ENCODE measurements at places on chromosomes 6 and 20.
A peak's percentile ranks its signal among the peaks of the same experiment; 100 is the strongest.

DNA sequence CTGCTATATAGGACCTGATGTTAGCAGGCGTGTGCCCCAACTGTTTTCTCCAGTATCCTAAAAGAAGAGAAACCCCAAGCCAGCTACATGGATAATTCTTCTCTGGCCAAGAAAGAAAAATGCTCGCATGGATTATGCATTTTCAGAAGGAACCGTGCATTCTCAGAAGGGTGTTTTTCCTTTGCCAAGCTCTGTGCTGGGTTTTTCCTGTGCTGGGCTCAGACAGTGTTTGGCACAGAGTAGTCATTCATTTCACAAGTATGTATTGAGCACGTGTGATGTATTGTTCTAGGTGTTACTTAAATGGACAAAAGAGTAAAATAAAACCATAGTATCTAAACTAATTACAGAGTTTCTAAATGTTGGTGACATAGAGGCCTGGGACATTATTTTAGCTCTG lies 62.7 kb upstream of the ZNF133 start:
- no peak for DNase-seq

- DNase-seq = peak; percentile 62
Observed at GRCh38 chr6:42545226-42545773, 18.5 kb upstream of the UBR2 start.

DNA sequence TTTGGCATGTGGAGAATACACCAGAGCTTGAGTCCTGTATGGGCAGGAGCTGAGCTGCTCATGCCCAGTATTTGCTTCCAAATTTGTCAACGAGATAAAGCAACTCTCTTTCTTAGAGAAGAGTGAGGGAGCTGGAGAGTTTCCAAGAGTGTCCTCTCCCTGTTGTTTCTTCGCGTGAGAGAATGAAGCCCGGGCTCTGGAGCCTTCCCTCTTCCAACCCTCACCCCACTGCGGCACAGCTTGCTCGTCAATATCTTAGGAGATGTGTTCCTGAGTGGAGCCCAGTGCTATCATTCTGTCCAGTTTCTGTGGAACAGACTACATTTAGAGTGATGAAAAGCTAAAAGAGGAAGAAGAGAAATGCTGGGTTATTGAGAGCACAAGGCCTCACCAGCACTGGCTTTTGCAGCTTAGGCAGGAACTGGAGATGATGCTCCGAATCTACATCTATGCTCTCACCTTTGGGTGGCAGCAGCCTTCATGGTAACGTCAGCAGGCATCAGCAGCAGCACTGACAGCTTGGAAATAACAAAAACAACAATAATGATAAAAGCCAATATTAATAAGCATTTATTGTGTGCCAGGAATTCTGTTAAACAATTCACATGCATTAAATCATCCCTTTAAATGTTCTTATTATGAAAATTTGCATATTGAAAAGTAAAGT lies 66.5 kb upstream of the TFB1M start:
- DNase-seq = no peak

DNA sequence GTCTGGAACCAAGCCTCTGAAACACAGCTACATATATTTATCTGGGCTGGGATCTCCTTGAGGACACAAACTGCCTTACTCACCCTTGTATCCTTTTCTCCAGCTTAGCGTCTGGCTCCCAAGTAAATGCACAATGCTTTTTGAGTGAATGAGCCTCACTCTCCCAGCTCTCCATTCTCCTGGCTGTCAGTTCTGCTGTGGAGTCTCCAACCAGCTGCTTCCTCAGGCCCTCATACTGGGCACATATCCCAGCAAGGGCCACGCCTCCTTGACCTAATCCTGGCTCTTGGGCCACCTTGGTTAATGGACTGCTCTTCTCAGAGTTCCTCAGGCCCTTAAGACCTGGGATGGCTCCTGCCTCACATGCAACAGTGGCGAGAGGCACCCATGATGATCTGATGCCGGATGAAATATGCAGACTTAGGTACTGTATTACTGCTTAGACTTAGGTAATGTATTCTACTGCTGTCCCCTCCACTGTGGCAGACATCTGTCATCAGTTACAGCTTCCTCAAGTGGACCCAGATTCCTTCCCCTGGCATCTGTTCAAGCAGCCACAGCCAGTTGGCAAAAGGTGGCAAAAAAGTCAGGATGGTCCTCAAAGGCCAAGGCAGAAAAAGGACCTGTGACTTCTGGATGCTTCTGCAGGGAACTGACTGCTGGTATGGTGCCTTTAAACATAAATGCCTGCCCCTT lies 16.5 kb downstream of the SNHG17 start:
- no peak for DNase-seq

GRCh38 chr6:38164671-38165108 lies 345.2 kb downstream of the ZFAND3 start:
- DNase-seq = no peak

GRCh38 chr6:112909781-112910180 lies 562.7 kb downstream of the RFPL4B start:
- no peak for DNase-seq

- DNase-seq = no peak
Observed at GRCh38 chr6:40011844-40012243, 77.6 kb upstream of the MOCS1 start.

DNA sequence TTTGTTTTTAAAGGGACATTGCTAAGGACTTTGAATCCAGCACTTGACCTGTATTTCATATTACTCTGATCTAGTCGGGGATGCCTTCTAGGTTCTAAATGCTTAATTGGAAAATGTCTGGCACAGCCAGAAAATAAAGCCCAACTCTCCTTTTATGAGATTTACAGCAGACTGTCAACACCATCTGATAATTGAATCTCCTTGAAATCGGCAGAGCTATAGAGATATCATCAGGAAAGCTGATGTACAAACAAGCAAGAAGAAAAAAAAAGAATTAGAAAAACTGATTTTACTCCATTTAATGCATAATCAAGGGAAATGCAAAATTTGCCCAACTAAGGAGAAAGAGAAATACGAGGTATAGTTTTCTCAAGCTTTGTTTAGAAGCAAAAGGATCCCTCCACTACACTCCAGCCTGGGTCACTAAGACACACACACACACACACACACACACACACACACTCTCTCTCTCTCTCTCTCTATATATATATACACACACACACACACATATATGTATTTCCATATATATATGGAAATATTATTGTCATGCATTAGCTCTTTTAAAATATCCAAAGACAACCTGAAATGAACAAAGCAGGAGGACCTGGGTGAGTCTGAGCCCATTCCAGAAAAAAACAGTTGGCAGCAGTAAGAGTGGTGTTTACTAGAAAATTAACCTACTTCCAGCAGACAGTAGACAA lies 9.5 kb upstream of the FOXC1 start:
- no peak for DNase-seq

- DNase-seq = no peak
Observed at GRCh38 chr6:24441599-24441904, 38.8 kb downstream of the MRS2 start.

GRCh38 chr6:95091823-95092436 lies 485.4 kb upstream of the MANEA start:
- no peak for DNase-seq

DNA sequence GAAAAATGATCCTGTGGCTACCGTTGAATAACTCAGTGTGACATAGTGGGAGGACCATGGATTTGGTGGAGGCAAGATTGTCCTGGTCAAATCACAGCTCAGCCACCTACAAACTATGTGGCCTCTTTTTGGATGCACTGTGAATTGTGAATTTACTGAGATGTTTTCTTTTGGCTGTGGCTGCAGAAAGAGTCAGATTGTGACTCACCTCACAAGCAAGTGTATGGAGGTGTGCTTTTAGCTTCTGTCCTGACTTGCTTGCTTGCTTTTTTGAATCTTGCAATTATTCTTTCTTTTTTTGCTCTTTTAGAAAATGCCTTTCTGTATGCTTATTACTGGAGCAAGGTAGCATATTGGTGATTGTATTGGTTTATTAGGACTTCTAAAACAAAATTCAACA lies 122.9 kb upstream of the FOXO3 start:
- no peak for DNase-seq

DNA sequence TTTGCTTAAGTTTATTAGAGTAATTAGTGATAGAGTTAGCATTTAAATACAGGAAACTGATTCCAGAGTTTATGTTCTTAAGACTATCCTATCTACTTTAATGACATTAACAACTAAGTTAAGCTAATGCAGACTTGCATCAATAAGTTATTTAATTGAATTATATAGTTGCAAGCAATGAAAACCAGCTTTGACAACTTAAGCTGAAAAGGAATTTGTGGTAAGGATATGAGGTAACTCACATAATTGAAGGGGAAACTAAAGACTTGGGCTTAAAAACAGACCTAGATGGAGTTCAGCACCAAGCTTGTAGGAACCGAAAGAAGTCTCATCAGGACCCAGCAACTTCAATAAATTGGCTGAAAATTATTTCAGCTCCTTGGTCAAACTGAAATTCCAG lies 222.3 kb downstream of the IBTK start:
- DNase-seq = no peak

DNA sequence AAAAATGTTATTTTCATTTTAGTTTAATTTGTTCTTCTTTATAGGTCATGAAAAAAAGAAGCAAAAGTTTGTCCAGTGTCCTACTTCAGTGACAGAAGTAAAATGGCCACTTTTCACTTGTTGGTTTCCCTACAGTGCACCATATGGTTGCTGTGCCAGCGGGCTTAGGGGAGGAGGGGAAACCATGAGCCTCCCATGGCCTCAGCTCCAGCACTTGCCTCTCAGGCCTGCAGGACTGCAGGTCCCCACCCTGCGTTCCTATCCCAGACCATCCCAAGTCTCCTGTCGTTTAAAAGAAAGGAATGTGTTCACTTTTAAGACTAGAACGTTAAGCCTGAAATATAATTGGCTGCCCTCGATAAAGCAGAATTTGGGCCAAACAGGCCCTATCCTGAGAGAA lies 210.0 kb upstream of the TAB2 start:
- no peak for DNase-seq

DNA sequence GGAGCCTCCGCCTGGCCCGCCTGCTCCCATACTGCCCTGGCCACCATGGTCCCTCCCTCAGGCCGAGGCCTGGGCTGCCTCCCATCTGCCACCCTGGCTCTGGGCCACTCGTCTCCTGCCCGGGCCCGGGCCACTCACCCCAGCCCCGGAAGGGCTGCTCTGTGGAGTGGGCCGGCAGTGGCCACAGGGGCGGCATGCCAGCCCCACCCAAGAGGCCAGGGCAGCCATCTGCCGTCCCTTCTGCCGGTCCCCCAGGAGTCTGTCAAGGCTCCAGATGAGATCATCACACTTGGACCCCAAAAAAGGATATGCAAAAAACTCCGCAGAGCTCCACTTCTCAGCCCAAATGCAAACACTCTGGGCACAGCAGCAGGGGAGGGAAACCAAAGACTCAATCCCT lies 23.8 kb upstream of the TLDC2 start:
- DNase-seq = no peak

DNA sequence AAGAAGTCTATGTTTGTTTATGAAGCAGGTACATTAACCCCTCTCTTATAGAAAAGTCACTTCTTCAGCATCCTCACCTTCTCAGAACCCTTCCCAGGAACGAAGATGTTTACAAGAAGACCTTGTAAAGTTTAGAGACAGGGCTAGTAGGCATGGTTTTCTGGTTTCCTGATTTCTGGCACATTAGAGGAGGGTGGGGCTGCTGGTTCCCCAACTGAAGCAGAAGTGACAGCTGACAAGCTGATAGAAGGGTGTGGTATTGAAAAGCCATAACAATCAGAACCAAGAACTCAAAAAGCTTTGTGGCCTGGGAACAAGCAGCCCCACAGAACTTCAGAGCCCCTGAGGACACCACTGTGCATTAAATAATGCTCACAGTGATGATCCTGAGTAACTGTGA lies 91.2 kb downstream of the RTN4IP1 start:
- no peak for DNase-seq

GRCh38 chr20:62118113-62119043 lies 3.9 kb upstream of the LSM14B start:
- DNase-seq = no peak

GRCh38 chr6:152720974-152721373 lies 23.3 kb downstream of the MYCT1 start:
- no peak for DNase-seq

DNA sequence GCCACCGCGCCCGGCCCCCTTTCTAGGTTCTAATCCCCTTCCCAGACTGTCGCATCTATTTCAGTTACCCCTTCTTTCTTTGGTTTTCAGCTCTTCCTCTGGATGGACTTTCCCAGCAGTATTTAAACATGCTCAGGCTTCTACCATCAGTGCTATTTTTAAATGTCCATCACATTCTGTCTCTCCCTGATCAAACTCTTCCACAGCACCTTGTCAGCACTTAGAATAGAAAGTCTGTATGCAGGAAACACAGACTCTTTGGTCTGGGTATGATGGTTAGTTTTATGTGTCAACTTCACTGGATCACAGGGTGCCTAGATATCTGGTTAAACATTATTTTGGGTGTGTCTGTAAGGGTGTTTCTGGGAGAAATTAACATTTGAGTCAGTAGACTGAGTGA lies 297.8 kb upstream of the ECI2 start:
- DNase-seq = no peak

GRCh38 chr6:134217105-134217797 lies 100.7 kb downstream of the SGK1 start:
- no peak for DNase-seq

DNA sequence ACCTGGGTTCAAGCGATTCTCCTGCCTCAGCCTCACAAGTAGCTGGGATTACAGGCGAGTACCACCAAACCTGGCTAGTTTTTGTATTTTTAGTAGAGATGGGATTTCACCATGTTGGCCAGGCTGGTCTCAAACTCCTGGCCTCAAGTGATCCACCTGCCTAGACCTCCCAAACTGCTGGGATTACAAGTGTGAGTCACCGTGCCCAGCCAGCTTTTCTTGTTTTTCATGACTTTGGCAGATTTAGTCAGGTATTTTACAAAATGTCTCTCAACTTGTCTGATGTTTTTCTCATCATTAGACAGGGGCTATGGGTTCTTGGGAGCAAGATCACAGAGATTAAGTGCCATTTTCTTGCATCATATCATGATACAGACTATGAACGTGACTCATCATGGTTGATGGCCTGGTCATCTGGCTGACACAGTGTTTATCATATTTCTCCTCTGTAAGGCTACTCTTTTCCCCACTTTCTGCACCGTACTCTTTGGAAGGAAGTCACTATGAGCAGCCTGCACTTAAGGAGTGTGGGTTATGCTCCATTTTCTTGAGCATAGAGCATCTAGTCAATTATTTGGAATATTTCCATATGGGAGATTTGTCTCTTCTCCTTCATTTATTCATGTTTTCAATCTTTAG lies 67.8 kb downstream of the RNF182 start:
- no peak for DNase-seq

- peak; percentile 68 for DNase-seq
Observed at GRCh38 chr20:32902456-32903420, 44.0 kb downstream of the EFCAB8 start.

- DNase-seq = no peak
Observed at GRCh38 chr6:145214570-145214969, 520.8 kb downstream of the EPM2A start.

GRCh38 chr6:30769088-30769852 lies 24.9 kb upstream of the IER3 start:
- peak; percentile 62 for DNase-seq

GRCh38 chr6:30590509-30590908 lies 19.3 kb downstream of the ABCF1 start:
- no peak for DNase-seq

GRCh38 chr6:95280686-95281273 lies 296.6 kb upstream of the MANEA start:
- no peak for DNase-seq

- no peak for DNase-seq
Observed at GRCh38 chr20:24443436-24443835, 26.0 kb upstream of the SYNDIG1 start.

GRCh38 chr6:167575158-167575696 lies 250.3 kb downstream of the TTLL2 start:
- DNase-seq = no peak
